ENCODE measurements at places on chromosomes 1 and 21.

- peak; percentile 71 for DNase-seq
Observed at GRCh38 chr1:110460253-110461220, 9.6 kb downstream of the PROK1 start.

DNA sequence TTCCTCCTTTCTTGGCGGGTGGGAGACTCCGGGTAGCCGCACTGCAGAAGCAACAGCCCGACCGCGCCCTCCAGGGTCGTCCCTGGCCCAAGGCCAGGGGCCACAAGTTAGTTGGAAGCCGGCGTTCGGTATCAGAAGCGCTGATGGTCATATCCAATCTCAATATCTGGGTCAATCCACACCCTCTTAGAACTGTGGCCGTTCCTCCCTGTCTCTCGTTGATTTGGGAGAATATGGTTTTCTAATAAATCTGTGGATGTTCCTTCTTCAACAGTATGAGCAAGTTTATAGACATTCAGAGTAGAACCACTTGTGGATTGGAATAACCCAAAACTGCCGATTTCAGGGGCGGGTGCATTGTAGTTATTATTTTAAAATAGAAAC lies 2.5 kb downstream of the OLIG2 start:
- DNase-seq, result no peak

GRCh38 chr1:6134741-6135510 lies 45.2 kb downstream of the CHD5 start:
- DNase-seq, result no peak

- DNase-seq, result no peak
Observed at GRCh38 chr1:180724055-180724454, 92.2 kb downstream of the XPR1 start.

GRCh38 chr1:100928128-100928527 lies 32.2 kb downstream of the SLC30A7 start:
- DNase-seq, result no peak

DNA sequence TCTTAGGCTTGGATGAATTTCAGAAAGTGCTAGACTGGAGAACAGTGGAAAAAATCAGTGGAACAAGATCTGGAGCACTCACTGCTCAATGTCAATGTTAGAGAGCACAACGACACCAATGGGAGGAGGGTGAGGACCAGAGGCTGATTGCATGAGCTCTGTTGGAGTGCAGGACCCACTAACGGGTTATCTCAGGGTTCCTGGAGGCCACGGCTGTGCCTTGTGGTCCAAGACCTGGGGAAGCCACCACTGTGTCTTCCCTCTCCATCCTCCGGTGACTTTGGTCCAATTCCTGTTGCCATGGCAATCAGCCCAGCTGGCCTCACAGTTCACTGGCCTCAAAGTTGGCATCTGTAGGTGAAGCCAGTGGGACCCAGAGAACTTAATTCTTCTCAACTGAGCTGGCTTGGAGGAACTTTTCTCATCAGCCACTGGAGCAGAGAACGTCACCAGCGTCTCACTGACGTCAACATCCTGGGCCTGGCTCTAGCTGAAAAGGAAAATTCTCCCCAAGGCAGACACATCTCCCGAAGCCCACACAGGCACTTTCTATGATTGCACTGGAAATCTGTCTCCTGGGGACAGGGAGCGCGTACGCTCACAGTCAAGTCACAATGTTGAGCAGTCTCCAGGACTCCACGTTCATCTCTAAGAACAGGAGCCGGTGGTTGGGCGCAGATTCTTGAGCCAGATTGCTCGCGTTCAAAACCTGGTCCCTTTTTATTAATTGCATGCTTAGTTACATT lies 21.9 kb upstream of the GPR157 start:
- DNase-seq, result peak; percentile 38

GRCh38 chr1:114353262-114353661 lies 157.7 kb downstream of the TRIM33 start:
- DNase-seq, result peak; percentile 84

GRCh38 chr1:182366596-182366995 lies 25.0 kb downstream of the GLUL start:
- DNase-seq, result no peak

- peak; percentile 95 for DNase-seq
Observed at GRCh38 chr1:78061825-78062523, 16.2 kb downstream of the GIPC2 start.

- DNase-seq, result no peak
Observed at GRCh38 chr1:22830757-22831340, 120.2 kb downstream of the EPHB2 start.

DNA sequence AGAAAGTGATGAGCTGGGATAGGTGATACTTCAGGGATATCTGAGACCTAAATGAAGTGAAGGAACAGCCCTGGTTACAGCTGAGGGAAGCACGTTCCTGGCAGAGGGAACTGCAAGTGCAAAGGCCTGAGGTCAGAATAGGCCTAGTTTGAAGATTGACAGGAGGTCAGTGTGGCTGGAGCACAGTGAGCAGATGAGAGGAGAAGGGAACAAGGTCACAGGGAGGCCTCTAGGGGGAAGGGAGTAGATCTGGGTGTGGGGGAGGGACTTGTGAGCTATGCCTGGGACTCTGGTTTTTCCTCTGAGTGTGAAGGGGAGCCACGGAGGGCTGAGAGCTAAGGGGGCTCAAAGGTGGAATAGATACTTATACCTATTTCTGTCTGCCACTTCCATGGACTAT lies 736.4 kb downstream of the MATN1 start:
- no peak for DNase-seq

GRCh38 chr21:18831942-18832676 lies 428.5 kb upstream of the TMPRSS15 start:
- peak; percentile 8 for DNase-seq

DNA sequence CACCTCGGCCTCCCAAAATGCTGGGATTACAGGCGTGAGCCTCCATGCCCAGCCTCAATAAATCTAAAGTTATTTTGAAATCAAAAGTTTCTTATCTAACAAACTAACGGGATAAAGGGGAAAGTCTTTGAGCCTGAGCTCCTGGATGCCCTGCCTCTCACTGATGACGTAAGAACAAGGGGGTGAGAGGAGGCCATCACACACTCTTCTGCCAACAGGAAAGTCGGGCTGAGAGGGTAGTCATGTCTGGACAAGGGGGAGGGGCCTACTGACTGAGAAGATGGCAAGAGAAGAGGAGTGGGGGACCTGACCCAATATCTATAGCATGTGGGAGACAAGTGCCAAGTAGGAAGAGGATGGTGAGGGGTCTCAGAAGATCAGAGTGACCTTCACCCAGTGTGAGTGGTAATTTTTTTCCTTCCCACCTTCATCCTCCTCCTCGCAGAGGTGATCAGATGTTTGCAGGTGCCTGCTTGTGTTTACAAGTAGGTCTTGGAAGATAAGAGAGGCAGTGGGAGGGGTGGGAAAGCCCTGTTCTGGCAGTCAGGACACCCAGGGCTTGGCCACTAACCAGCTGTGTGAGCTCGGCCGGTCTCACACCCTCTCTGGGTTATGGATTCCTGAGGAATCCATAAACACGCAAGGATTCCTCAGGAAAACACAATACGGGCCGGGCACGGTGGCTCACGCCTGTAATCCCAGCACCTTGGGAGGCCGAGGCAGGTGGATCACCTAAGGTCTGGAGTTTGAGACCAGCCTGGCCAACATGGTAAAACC lies 9.6 kb downstream of the UQCRHL start:
- no peak for DNase-seq

GRCh38 chr1:192872010-192872409 lies 63.2 kb downstream of the RGS2 start:
- no peak for DNase-seq

DNA sequence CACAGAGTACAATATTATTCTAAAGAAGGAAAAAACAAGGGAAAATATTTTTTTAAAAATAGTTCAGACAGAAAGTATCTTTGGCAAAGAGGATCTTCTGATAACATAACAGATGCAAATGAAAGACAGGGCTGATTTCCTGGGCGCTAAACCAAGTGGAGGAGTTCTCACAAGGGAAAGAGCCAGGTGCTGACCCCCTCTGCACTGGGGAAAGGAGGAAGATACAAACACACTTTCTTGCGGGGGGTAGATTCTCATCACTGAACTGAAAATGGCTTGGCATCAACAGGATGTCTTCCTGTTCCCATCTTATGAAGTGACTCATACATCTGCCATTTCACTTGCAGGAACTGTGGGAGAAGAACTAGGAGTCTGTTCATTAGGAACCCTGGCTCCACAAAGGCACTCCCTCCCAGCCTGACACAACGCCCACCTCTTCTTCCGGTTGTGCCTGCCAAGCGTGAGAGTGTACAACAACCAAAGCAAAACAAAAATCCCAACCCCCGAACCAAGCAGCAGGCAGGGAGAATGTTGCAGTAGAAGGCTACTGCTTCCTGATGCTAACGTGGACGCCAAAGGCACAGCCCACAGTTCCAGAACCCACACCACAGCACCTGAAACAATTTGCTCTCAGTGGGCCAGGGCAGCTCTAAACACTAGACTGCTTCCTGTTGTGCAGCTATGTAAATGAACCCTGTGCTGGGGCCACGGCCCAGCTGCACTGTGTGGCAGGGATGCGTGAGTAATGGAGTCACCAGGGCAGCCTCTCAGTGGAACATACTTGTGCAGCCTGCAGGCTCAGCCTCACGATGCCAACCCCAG lies 51.0 kb downstream of the GADD45A start:
- peak; percentile 94 for DNase-seq

DNA sequence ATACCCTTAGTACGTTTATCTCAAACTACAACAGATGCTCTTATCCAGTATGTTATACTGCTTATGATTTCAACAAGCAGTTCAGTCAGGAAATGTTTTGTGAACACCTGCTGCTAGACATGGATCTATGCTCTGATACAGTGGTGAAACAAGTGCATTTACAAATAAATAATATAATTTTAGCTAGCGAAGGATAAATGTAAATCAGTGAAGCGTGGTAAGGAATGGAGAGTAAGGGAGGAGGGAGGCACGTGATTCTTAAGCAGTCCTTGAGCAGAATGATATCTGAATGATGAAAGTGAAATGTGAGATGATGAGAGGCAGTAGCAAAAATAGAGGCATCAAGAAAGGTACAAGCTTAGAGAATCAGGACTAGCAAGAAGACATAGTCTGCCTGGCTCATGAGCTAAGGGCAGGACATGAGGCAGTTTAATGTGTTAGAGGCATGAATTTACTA lies 6.3 kb downstream of the TSNAX start:
- DNase-seq, result no peak

GRCh38 chr21:46429754-46430681 lies 28.7 kb upstream of the DIP2A start:
- no peak for DNase-seq

DNA sequence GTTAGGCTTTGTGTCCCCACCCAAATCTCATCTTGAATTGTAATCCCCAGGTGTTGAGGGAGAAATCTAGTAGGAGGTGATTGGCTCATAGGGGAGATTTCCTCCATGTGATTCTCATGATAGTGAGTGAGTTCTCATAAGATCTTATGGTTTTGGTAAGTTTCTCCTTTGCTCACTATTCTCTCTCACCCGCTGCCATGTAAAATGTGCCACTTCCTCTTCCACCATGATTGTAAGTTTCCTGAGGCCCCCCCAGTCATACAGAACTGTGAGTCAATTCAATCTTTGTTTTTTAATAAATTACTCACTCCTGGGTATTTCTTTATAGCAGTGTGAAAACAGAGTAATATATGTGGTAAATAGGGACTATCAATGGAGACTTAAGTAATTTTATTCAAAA lies 434.5 kb upstream of the OLFM3 start:
- DNase-seq, result no peak

DNA sequence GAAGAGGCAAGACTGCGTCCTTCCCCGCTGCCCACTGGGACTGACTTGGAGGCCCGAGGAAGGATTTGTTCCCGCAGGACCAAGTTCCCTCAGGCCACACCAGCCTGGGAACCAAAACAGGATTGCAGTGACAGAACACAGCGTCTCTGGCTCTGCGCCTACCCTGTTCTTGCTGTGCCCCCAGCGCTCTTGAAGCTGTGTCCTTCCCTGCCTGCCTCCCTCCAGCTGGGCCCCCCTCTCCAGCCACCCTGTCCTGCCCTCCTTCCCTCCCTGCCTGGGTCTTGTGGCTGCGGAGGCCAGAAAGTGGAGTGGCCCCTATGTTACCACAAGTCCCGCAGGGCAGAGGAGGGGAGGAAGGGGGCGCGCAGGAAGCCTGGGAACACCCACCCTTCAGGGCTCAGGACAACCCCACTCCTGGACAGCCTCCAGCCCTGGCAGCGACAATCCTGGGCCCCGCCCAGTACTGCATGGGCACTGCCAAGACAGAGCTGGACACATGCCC lies 164.9 kb downstream of the DYRK1A start:
- DNase-seq, result no peak

DNA sequence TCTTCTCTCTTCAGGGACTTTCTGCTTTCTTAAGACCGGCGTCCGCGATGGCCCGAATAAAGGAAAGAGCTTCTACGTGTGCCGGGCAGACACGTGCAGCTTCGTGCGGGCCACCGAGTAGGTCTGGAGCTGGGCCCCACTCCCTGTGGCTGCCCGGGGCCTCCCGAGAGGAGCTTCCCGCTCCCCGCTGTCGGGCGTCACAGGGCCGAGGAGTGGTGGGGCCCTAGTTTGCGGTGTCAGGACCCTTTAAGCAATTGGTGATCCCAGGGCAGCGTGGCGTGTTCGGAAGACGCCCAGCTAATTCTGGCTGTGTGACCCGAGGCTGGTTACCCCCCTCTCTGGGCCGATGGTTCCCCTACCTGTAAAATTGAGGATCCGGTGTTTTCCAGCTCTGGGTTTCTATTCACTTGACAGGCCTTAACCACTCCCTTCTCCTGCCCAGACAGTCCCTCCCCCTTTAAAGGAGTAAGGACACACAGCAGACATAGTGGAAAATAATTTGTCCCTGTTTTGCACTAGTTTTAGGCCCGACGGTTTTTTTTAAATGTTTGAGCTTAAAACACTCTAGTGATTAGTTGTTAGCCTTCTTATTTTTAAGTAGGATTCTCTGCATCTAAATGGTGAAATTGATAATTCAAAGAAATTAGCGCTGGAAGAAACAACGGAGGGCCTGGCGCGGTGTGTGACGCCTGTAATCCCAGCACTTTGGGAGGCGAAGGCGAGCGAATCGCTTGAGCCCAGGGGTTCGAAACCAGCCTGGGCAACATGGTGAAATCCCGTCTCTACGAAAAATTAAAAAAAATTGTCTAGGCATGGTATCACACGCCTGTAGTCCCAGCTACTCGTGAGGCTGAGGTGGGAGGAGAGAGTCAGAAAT lies 553 bp downstream of the TTF2 start:
- peak; percentile 48 for DNase-seq

GRCh38 chr1:234089396-234089795 lies 184.9 kb downstream of the SLC35F3 start:
- no peak for DNase-seq

DNA sequence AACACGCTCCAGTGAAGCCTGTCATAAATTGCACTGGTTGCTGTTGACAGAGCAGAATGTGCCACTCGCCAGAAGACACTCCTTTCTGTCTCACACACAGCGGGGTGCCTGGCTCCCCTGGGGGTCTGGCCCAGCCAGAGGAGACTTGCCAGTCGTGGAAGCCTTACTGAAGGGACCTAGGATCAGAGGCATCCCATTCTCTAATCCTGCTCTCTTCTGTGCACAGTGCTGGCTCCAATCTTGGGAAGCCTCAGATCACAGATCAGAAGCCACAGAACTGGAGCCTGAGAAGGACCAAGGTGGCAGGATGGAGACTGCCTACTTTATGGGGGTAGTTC lies 1.4 kb downstream of the SLC9A1 start:
- no peak for DNase-seq

GRCh38 chr1:36285443-36286101 lies 20.6 kb upstream of the SH3D21 start:
- peak; percentile 88 for DNase-seq

Data from astrocyte of the spinal cord (primary cell).